ENCODE measurements at places on chromosomes 11 and 22.

DNA sequence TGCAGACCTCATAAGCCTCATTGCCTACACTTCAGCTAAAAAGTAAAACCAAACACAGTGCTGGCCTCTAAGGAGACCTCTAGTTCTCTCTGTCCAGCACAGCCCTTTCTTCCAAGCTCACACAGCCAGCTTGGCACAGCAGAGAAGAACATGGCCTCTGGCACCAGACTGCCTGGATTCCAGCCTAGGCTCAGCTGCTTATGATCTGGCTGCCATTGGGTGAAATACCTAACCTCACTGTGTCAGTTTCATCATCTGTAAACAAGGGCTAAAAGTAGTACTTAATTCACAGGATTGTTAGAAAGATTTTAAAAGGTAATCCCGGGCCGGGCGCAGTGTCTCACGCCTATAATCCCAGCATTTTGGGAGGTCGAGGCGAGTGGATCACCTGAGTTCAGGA is 9.9 kb upstream of the ACER3 start:
- DNase-seq: no peak

- peak; percentile 80 for DNase-seq
These were observed 14.4 kb downstream of the OAF start for GRCh38 chr11:120224972-120225909.

- no peak for DNase-seq
These were observed 77.9 kb downstream of the ST3GAL4 start for GRCh38 chr11:126433244-126433846.

- DNase-seq: no peak
These were observed 500.5 kb downstream of the FAM181B start for GRCh38 chr11:82233201-82233600.

DNA sequence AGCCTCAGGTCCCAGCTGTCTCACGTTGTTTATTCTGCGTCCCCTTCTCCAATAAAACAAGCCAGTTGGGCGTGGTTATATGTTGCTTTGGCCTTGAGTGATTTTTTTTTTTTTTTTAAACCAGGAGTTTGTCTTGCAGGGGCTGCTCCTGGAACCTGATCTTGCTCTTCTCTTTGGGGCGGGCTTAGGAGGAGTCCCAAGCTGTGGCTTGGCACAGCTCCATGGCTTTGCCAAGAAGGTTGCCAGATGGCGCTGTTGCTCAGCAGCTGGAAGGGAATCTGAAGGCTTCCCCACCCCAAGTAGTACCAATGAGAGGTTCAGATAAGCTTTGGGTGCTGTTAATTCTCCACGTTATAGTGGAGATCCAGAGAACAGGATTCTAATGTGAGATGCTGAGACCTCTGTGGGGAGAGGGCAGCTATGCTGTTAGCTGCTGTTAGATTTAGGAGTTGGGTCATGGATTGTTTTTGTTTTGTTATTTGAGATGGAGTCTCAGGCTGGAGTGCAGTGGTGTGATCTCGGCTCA is 2.0 kb upstream of the FERMT3 start:
- peak; percentile 88 for DNase-seq

DNA sequence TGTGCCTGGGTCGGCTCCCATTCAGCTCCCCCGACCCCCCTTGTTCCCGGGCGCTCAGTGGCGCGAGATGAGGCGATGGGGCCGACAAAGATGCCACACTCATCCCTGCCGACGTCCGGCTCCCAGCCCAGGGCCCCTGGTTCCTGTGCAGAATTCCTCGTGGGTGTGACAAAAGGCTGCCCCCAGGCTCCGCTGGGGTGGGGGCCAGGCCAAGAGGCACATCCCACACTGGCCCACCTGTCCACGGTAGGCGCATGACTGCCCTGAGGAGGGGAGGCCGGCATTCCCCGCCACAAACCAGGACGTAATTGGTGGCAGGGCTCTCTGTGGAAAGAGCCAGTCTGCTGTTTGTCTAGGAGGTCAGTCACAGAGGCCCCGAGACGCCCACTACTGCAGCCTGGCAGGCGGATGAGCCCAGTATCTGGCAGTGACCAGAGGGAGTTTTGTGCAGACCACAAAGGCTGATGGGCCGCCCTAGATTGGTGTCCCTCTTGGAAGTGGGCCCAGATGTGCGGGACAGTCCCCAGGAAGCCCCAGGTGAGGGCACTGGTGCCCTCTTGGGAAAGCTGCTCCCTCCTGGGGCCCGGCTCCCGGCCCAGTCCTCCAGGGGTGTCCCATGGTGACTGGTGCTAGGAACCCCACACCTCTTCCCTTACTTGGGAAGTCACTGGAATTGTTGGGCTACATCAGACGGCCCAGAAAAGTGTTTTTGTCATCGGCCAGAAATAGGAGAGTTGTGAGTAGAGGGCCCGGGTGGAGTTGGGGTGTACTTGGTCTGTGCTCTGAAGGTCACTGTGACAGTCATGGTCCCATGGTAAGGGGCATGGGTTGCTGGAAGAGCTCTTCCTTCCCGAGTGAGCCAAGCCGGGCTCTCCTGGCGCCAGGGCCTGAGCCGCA is 5.8 kb downstream of the CCND1 start:
- no peak for DNase-seq

GRCh38 chr11:6618117-6619003 is 862 bp downstream of the TPP1 start:
- peak; percentile 96 for DNase-seq

DNA sequence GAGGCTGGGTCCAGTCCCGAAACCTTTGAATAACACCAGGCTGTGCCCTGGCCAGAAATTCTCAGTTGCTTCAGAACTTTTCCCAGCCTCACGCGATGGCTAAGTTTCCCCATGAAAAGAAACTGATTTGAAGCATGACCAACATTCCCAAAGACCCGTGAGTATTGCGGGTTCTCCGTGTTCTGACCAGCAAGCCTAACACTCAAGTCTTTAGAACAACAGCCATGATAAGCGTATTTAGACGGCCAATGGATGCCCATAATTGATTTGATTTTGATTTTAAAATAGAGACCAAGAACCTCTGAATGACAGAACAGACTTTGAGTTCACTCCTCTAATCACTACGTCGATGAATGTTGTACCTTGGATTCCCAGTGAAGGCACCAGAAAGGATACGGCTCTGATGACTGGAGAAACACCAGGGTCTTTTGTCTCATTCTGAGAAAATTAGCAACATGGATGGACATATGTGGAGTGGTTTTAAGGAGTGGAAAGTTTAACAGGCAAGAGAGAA is 43.9 kb downstream of the ZNF280B start:
- no peak for DNase-seq

GRCh38 chr11:10796191-10796590 is 12.5 kb downstream of the EIF4G2 start:
- no peak for DNase-seq

DNA sequence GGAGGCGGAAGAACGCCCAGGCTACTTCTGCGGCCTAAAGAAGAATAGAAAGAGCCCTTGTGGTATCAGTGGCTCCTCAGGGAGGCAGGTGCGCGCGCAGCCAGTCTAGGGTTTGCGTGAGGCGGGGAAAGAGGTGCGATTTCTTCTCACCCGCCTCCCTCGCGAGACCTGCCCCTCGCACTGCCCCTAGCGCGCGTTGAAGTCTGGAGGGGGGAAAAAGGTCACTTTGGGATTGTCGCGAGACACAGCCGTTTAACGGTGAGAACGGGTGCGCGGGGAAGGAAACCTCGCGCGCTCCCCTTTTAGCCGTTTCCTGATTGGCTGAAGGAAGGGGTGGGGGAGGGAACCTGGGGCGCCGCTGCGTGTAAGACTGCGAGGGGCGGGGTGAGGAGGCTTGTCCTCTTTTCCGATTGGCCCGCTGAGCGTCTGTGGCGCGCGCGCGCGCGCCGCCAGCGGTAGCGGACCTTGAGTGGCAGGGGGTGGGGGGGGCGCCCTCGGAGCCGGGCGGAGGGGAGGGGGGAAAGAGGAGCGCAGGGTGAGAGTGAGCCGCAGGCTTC is at the start of gene ZFP91:
Gene ZFP91, plus strand, starts transcription at position 429 of the 557 bp plus-strand sequence. CDS start 219 bp downstream, outside the sequence.
- peak; percentile 97 for DNase-seq

DNA sequence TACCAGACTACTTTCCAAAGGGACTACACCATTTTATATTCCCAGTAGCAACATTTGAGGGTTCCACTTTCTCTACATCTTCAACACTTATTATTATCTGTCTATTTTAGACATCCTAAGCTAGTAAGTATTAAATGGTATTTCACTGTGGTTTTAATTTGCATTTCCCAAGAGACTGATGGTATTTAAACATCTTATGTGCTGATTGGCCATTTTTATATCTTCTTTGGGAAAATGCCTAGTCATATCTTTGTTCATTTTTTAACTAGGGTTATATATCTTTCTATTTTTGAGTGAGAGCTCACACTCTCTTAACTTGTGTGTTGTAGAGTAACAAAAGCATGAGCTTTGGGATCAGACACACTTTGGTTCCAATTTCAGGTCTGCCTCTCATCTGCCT is 73.7 kb downstream of the PRCP start:
- no peak for DNase-seq

GRCh38 chr11:109704432-109704831 is 282.4 kb downstream of the C11orf87 start:
- no peak for DNase-seq
